ENCODE measurements at places on chromosomes 6 and 20.

DNA sequence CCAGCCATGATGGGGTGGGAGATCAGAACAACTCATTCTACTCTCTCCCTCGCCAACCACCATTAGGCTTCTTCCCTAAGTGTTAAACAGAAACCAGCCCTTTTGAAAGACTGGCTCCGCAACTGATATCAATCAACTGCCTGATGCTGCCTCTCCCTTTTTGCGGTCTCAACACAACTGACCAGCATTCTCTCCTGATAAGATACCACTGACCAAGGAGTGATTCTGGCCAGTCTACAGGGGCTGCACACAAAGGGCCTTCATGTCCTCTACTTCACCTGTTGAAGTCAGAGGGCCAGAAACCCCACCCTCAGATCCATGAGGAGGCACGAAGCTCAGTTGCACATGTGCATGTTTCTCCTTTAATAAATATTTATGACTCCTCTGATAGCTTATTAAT lies 145.1 kb downstream of the CD24 start:
- DNase-seq: no peak

GRCh38 chr20:8115436-8115835 lies 16.6 kb upstream of the PLCB1 start:
- DNase-seq: no peak

- DNase-seq: peak; percentile 59
Measured at GRCh38 chr6:120211955-120212792, 862.6 kb upstream of the MAN1A1 start.

DNA sequence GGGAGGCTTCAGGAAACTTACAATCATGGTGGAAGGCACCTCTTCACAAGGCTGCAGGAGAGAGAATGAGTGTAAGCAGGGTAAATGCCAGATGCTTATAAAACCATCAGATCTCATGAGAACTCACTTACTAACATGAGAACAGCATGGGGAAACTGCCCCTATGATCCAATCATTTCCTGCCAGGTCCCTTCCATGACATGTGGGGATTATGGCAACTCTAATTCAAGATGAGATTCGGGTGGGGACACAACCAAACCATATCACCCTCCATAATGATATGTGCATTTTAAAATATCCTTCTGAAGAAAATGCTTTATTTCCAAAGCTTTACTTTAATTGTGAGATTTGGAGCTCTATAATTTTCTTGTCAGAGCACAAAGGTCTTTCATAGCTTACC lies 154.1 kb upstream of the CENPW start:
- no peak for DNase-seq

DNA sequence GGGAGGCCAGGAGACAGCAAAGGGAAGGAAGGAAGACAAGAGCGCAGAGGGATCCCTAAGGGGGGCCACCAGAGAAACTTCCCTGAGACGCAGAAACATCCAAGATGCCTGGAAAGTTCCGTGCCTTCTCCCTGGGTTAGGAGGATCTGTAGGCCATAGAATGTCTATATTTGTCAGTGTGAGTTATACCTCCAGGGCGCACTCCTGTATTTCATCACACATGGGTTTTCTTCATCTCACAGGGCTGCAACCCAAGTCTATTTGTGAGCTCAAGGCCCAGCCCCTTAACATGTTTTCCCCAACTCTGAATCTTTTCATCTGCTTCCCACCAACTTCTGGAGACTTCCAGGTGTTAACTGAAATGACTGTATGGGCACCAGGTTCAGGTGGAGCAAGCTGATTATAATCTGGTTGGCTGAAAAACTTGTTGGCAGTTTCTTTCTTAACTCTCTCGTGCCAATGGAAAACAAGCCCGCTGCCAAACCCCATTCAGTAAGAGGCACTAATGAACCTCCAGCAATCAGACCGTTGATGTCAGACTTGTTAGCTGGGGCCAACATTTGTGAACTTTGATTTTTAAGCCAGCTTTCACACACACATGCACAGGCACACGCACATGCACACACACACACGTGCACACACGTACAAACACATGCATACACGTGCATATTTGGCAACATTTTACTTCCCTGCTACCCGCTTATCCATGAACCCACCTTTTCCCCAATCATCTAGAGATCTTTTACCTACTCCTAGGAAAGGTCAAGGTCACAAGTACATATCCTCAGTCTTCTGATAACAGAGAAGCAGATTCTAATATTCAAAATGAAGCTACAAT lies 247.5 kb upstream of the GMDS start:
- no peak for DNase-seq

DNA sequence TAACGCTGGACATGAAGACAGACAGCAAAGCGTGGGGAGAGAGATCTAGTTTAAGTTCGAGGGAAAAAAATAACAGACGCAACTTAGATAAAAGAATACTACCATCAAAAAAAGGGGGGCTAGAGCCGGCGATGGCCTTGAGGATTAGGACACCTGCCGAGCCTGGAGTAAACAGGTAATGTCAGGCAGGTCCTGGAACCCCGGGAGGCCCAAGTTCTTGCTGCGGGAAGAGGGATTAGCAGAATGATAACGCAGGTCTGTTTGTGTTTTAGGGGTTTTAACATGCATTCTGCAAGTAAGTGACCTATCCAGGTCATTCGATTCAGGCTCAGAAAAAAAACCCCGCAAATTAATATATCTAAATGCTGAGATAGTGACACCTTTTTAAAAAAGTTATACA lies 754 bp upstream of the TMEM170B start:
- DNase-seq: no peak

DNA sequence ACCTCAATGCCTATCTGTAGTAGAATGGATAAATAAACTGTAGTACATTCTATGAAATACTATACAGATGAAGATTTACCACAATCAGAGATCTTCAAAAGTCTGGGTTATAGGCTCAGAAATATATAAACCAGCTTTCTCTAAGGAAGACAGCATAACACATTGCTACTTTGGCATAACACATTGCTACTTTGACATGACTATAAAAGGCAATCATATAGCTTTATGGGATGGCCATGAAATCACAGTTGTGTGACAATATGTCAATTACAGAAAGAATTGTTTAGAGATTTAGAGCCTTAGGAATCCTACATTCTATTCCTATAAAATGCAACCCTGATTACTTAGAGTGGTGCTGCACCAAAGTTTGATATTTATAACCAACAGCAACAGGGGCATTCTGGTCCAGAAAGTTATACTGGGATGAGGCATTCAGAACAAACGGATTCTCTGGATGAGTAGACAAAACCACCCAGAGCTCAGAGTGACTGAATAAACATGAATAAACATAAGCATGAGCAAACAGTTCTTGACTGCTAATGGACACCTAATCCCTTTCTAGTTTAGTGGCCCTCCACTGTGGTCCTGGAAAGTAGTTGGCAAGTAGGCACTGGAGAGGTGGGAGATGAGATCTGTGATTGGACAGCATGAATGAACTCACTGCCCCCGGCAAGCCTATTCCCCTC lies 12.0 kb downstream of the TTI1 start:
- no peak for DNase-seq

GRCh38 chr6:80321011-80321410 lies 214.5 kb downstream of the BCKDHB start:
- DNase-seq: no peak

DNA sequence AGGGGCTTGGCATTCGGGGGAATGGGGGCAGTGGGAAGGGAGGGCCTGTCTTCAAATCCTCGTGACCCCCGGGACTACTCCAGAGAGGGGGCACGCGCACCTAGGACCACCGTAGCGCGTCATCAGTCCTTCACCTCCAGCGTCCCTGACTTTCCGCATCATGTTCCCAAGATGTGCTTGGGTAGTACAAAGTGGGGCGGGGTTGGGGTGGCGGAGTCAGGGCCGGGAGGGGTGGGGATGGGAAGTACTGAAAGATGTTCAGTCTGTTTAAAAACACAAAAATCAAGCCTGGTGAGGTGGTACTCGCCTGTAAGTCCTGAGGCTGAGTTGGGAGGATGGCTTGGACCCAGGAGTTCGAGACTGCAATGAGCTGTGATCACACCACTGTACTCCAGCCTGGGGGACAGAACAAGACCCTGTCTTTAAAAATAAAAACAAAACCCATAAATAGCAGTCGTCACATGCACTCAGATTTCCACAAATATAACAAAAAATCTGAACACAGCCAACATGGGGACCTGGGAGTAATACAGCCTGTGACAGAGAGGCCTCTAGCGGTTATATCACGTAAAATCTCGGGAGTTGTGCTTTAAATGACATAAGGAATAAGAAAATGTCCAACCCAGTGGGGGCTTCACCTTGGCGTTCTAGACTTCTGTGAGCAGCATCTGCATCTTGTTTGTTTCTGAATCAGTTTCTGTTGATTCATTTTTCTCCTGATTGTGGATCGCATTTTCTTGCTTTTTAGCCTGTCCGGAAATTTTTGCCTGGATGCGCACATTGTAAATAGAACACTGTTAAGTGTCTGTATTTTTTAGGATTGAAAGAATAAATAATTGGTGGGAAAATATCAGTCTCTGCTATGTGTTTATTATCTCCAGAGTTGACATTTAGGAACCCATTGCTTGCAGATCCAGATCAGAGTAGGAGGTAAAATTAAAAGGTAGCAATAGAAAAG lies 698 bp upstream of the LRP11 start:
- DNase-seq: peak; percentile 69

DNA sequence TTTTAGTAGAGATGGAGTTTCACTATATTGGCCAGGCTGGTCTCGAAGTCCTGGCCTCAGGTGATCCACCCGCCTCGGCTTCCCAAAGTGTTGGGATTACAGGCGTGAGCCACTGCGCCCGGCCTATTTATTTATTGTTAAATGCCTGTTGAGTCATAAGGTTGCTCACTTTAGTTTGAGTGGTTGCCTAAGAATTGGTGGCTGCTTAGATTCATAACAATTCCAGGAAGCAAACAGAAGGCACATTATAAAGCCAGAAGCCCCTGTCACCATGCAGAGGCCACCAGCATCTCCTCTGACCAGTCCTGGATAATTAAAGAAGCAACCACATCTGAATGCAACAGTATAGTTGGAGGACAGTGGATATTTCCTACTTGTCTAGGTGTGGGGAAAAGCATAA lies 24.0 kb upstream of the ARMH2 start:
- no peak for DNase-seq

GRCh38 chr6:150029276-150029675 lies 3.9 kb upstream of the RAET1L start:
- DNase-seq: no peak

GRCh38 chr6:54426995-54427394 lies 118.8 kb downstream of the TINAG start:
- DNase-seq: no peak

DNA sequence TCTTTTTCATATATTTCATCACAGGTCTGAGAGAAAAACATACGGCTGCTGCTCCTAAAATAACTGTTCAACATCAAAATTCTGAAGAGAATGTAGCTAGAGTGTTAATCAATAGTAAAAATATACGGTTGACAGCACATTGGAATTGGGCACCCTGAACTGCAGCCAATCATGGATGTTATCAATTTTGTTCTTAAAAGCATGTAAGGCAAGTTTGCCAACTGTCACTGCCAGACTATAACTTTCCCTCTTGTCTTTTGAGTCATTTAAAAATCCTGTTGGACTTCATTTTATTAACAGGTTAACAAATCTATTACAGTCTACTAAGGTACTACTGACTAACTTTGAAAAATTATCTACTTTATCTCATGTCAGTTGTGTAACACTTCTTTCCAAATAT lies 592.8 kb downstream of the HACE1 start:
- no peak for DNase-seq

DNA sequence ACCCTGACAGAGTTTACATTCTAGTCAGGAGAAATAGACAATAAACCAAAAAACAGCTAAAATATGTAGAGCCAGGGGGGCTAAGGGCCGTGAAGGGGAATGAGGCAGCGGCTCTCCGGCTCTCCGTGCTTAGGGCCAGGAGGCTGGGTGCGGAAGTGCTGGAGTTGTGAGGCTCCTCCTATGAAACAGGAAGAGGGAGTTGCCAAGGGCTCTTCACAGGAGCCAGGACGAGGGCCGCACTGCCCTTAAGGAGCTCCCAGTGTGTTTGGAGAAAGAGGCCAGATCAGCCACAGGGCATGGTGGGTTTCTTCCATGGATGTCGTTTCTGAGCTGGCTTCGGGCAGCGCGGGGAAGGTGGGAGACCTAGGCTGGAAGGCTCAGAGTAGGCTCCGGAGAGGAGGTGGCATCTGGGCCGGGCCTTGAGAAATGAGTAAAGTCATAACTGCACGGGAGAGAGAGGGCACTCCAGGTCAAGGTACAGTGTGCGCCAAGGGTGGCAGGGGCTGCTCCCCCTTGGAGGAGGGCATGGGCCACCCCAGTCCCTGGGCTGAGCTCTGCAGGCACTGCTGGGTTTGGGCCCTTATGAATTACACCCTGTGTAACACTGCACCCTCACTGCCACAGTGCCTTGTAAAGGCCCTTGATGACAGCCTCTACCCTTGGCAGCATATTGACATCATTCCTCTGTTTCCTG lies 20.8 kb upstream of the MLN start:
- no peak for DNase-seq

- peak; percentile 6 for DNase-seq
Measured at GRCh38 chr20:45223136-45223535, 2.0 kb downstream of the SEMG2 start.

DNA sequence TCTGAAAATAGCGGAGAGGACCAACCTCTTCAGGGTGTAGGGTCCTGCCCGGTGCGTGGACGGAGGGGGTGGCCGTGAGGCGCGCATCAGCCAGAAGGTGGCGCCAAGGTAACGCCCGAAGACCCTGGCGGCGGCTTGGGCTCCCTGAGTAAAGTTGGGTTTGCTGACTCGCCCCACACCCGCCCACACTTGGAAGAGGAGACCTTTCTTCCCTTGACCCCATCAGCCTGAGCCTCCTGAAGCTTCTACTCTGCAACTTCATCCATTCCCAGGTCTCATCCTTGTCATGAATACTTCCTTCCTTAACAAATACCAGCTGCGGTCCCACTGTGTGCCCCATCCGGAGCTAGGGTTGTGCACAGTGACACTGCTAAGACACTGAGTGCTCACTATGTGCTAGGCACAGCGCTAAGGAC lies 14.6 kb downstream of the CD40 start:
- no peak for DNase-seq

DNA sequence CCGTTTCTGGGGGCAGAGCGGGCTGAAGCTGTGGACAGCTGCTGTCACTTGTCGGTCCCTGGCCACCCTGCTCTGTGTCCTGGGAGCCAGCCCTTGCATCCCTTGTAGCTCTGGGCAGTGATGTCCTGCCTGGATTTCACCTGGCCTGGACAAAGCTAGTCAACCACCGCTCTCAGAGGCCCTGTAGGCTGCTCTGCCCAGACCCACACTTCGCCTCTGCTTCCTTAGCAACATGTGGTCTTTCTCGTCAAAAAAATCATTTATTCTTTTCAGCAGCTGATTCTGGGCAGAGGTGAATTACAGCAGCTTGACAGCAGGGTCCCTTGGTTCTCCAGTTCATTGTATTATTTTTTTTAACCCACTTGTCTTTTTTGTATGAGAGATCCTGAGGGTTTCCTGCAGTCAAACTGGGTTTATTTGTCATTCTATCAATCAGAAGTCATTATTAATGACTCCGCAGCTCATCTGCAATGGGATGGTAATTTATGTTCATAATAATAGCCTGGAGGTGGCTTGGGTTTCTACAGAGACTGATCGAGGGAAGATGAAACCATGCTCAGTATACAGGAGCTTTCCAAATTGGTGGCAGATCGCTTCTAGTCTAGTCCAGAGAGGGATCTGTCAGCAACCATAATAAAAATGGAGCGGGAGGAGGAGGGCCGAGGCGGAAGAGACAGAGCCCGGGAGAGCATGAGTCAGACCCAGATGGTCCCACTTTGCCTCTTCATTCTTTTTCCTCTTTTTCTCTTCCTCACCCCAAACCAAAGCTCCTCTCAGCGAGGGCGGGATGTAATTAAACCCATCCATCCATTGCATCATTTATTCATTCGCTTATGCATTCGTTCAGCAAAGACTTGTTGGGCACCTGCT lies 22.4 kb downstream of the EDN3 start:
- no peak for DNase-seq

- DNase-seq: peak; percentile 50
Measured at GRCh38 chr20:17679941-17680835, 1.9 kb downstream of the RRBP1 start.

- peak; percentile 62 for DNase-seq
Measured at GRCh38 chr6:106591111-106591825, 38.0 kb downstream of the RTN4IP1 start.

Data from foreskin keratinocyte (primary cell).